Sigmoid colon (tissue), 7 donors: ENCODE measurements at places on chromosomes 11 and 22.

DNA sequence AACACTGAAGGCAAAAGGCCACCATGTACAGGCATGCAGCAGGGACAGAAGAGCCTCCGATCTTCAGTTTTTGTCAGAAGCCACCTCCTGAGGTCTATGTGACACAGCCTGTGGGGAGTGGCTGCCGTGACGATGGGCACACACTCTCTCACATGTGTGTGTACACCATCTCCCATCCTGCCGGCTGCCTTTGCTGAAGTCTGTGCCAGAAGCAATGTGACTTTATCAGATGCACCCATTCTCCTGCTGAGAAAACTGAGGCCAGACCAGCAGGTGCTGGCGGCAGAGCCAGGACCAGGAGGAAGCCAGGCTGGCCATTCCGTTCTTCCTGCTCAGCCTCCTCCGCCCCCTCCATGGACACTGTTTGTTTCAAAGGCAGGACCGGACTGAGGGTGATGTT is 16.7 kb downstream of the SHANK2 start:
- peak; percentile 50 for DNase-seq

GRCh38 chr11:71977743-71978418 is 20.8 kb upstream of the IL18BP start:
- DNase-seq = peak; percentile 68

DNA sequence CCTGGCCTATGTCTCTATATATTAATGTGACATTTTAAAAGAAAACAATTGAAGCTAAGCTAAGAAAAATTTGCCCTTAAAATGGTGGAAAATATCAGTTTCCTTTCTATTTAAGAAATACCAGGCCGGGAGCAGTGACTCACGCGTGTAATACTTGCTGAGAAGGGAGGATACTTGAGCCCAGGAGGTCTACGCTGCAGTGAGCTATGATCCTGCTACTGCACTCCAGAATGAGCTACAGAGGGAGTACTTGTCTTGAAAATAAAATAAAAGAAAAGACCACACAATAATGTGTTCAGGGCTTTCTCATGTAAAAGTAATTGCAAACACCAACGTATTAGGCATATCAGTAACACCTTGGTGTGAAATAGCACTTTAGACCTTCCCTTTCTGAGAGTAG is 1.4 kb upstream of the PRSS23 start:
- no peak for DNase-seq

- no peak for DNase-seq
These were observed 81.0 kb upstream of the SCUBE2 start for GRCh38 chr11:9172389-9172788.

DNA sequence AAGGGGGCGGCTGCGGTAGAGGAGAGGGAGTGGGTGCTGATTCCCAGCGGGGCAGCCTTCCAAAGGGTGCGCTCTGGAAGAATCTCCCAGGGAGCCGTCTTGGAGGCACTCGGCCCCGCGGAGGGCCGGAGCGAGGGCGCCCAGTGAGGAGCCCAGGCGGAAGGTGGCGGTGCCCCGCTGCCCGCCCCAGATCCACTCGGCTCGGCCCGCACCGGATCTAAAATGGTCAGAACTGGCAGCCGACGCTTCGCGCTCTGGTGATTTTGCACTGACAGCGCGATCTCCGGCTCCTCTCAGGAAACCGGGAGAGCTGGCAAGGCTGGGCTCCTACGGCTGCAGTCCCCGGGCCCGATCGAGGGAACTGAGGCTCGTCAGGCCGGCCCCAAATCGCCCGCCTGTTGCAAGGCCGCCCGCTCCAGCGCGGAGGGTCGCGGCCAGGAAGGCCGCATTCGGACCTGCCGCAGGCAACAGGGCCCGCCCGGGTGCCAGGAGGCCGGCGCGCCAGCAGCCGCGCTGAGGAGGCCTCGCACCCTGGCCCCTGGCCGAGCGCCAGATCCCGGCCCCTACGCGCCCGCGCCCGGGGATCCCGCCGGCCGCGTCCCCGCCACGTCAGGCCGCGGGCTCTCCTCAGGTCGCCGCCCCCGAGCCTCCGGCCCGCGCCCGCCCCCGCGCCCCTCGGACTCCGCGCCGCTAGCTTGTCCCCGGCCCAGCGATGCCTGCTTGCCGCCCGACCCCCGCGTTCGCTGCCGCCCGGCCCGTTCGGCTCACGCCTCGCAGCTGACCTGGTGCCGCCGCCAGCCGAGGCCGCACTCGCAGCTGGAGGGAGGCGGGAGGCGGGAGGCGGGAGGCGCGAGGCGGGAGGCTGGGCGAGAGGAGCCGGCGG is at the start of gene KLHL22:
Gene KLHL22, minus strand, starts transcription at position 818 of the 883 bp plus-strand sequence. CDS start 6,584 bp downstream, outside the sequence.
- peak; percentile 73 for DNase-seq

- no peak for DNase-seq
These were observed 18.2 kb downstream of the KCNJ1 start for GRCh38 chr11:128848815-128849455.

DNA sequence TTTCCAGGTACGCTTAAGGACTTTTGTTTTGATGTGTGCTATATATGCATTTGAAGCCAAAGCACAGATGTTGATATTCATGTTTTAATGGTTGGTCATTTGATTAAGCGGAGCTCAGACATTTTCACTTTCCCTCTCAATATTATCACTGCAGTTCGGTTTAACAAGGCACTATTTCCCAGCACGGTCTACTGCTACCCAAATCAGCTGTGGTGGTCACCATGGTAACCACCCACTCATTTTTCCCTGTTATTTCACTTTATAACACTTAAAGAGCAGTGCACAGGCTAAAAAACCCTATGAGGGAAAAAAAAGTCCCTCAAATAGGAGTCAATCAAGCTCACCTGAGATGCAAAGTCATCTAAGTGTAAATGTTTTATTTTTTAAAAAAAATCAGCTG is 439.6 kb upstream of the CCDC90B start:
- DNase-seq = no peak
